Spinal cord (tissue), 10 donors: ENCODE measurements at places on chromosomes 2 and 18. TPM values are rescaled to one million over a fixed set of nuclear protein-coding genes. Genes with fewer than 3 reads are reported as not detected.

Gene TLX2
- polyA plus RNA-seq = 0.11 TPM

Gene RNF103
- polyA plus RNA-seq = 34.2 TPM

Gene RPRM
- 83.8 TPM for polyA plus RNA-seq

Gene GAREM1
- 19.6 TPM for polyA plus RNA-seq

Gene PSD4
- polyA plus RNA-seq = 4.2 TPM

Gene FN1
- 430 TPM for polyA plus RNA-seq

Gene CIB4
- 0.27 TPM for polyA plus RNA-seq

Gene HAAO
- polyA plus RNA-seq = 6.3 TPM

Gene POTEI
- polyA plus RNA-seq = 1.1 TPM

Gene CYP26B1
- 5.0 TPM for polyA plus RNA-seq

Gene ITPRIPL1
- polyA plus RNA-seq = 1.4 TPM

Gene SERPINB11
- polyA plus RNA-seq = not detected

Gene GBX2
- polyA plus RNA-seq = 10.5 TPM

Gene SNTG2
- polyA plus RNA-seq = 1.5 TPM

Gene SCN9A
- polyA plus RNA-seq = 17.9 TPM

Gene NAT8
- polyA plus RNA-seq = 1.00 TPM

Gene MOGAT1
- not detected for polyA plus RNA-seq

Gene SLC23A3
- 2.4 TPM for polyA plus RNA-seq

Gene OSBPL6
- 17.5 TPM for polyA plus RNA-seq

Gene LDLRAD4
- 26.7 TPM for polyA plus RNA-seq

Gene CDC42EP3
- 22.9 TPM for polyA plus RNA-seq

Gene RNF181
- polyA plus RNA-seq = 105 TPM

Gene STEAP3
- polyA plus RNA-seq = 3.2 TPM
